Activated T-helper 2 cell treated with anti-CD3 and anti-CD28 coated beads, Interferon-gamma antibody, Interleukin-2, Interleukin-4, amounts not matched to agents 10 μg/mL and 5 μg/mL and 100 μg/mL, durations not matched to agents 14 hours and 24 hours and 36 hours (primary cell): ENCODE measurements at places on chromosomes 4 and X. TPM values are rescaled to one million over a fixed set of nuclear protein-coding genes. Genes with fewer than 3 reads are reported as not detected.
A peak's percentile ranks its signal among the peaks of the same experiment; 100 is the strongest.

MSX1 gene
- not detected in 2 replicates for total RNA-seq

DNA sequence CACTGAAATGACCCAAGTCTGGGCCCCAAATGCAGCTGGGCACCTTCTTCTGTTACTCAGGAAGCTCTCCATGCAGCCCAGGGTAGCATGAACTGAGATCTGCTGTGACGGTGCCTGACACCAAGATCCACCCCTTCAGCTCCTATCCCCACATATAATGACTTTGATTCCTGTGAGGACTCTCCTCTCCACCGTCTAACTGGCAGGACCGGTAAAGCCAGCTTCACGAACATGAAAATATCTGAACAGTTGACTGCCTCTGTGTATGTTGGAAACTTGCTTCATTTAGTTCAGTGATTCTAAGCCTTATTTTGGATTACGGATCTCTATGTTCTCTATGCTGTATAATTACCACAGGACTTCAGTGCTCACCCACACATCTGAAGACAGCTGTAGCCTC lies 115.5 kb upstream of the TMEM150C start:
- DNase-seq, result no peak
- H3K4me1 ChIP-seq, result no peaks in the 10 kb centered on the region
- H3K36me3 ChIP-seq, result no peaks in the 10 kb centered on the region
- H3K27me3 ChIP-seq, result peaks cover 16% of the 10 kb centered on the region

P2RY10 gene
- 55.6 and 65.7 TPM in 2 replicates for total RNA-seq

GRCh38 chr4:17315459-17315858 lies 196.4 kb downstream of the QDPR start:
- no peak overlapping the region for H3K27ac ChIP-seq
- H3K27me3 ChIP-seq, result peaks cover 10% of the 10 kb centered on the region
- no peak for DNase-seq
- H3K36me3 ChIP-seq, result no peaks in the 10 kb centered on the region

POU4F2 gene
- not detected in 2 replicates for total RNA-seq

DNA sequence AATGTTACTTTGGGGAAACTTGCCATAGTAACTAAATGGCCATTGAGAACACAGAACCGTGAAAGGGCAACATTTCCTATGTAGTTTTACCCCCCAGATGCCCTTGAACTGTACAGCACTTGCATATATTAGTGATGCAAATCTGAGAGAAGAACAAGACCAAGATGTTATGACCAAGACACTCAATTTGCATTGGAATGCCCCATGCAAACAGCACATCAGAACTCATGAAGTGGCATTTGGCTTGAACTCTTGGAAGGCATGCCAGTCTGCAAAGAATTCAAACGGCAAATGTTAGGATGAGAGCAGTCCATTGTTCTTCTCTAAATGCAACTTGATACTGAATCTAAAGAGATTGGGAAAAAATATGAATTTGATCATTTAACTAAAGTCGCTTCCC lies 139.4 kb upstream of the CXorf66 start:
- H3K27ac ChIP-seq, result no peak overlapping the region
- no peaks in the 10 kb centered on the region for H3K36me3 ChIP-seq
- DNase-seq, result no peak
- H3K4me3 ChIP-seq, result no peak overlapping the region
- no peaks in the 10 kb centered on the region for H3K27me3 ChIP-seq

DNA sequence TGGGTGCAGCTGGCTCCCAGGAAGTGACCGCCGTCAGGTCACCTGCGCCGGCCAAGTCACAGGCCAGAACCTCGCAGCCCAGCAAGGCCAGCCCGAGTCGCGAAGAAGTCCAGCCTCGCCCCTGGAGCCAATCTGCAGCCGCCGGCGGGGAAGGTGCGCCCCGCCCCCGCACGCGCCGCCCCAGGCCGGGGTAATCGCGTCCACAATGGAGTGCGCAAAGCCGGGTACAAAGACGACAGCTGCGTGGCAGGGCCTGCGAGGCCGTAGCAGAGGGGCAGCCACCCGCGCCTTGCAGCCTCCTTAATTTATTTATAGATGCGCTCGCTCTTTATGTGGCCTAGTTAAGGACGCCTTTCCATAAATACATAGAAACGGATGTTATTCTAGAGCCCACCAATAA lies 139.4 kb upstream of the CPEB2 start:
- no peak overlapping the region for H3K27ac ChIP-seq
- no peak overlapping the region for H3K4me3 ChIP-seq
- no peak for DNase-seq

- H3K36me3 ChIP-seq, result peaks cover 87% of the 10 kb centered on the region
- peaks cover 65% of the 10 kb centered on the region for H3K4me1 ChIP-seq
- H3K27ac ChIP-seq, result peak overlapping the region; percentile 64
- no peak overlapping the region for H3K4me3 ChIP-seq
Observed at GRCh38 chr4:145812919-145813318, 125.7 kb downstream of the ZNF827 start.

GRCh38 chrX:110964786-110965185 lies 131.2 kb upstream of the PAK3 start:
- H3K4me1 ChIP-seq, result no peaks in the 10 kb centered on the region
- H3K27ac ChIP-seq, result no peak overlapping the region
- H3K36me3 ChIP-seq, result no peaks in the 10 kb centered on the region

DNA sequence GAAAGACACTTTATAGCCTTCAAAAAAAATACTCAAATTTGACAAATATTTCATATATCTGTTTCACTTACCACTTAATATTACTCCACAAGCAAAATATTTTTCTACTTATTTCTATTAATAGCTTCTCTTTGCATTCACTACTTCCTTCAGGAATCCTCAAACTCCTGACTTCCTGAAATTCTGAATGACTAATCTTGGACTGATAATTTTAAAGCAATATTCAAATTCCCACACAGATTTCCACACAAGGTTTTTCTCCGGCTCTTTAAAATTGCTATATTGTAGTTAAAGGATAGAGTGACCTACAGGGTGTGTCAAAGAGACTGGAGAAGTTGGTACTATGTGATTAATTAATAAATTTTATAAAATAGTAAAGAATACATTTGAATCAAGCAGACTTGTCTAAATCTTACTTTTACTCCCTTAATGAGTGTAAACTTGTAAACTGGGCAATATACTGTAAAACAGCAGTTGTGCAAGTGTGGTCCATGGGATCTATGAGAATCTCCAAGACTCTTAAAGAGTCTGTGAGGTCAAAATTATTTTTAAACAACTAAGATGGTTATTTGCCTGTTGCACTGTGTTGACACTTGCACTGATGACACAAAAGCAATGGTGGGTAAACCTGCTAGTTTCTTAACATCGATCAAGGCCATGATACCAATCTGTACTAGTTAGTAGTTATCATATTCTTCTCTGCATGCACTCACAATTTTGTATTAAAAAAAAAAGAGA lies 44.5 kb downstream of the ANKRD17 start:
- H3K4me3 ChIP-seq, result no peak overlapping the region
- H3K27me3 ChIP-seq, result no peaks in the 10 kb centered on the region
- peaks cover 43% of the 10 kb centered on the region for H3K36me3 ChIP-seq
- no peak for DNase-seq
- H3K27ac ChIP-seq, result no peak overlapping the region

DNA sequence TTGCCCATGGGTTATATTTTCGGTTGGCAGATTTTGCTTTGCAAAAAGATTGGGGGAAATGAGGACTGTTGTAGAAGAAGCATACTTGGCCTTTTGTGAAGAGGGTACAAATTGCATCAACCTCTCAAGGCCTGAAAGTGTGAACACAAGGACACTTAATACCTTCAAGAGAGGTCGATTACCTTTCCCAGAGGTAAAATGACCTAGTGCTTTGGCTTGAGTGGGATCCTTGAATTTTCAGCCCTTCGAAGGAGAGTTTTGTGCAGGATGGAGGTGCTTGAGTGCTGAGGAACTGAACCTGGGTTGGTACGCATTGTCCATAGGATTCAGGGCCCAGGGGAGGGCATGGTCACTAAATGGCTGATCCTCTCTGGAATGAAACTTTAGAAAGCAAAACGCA lies 27.6 kb upstream of the NKAP start:
- no peak for DNase-seq
- H3K27ac ChIP-seq, result no peak overlapping the region
- H3K4me1 ChIP-seq, result no peaks in the 10 kb centered on the region
- H3K36me3 ChIP-seq, result no peaks in the 10 kb centered on the region
- H3K4me3 ChIP-seq, result no peak overlapping the region

GRCh38 chrX:134161162-134161561 lies 75.8 kb upstream of the CCDC160 start:
- H3K27ac ChIP-seq, result peak overlapping the region; percentile 44
- H3K27me3 ChIP-seq, result no peaks in the 10 kb centered on the region
- peaks cover 31% of the 10 kb centered on the region for H3K4me1 ChIP-seq
- peaks cover 3% of the 10 kb centered on the region for H3K36me3 ChIP-seq

DNA sequence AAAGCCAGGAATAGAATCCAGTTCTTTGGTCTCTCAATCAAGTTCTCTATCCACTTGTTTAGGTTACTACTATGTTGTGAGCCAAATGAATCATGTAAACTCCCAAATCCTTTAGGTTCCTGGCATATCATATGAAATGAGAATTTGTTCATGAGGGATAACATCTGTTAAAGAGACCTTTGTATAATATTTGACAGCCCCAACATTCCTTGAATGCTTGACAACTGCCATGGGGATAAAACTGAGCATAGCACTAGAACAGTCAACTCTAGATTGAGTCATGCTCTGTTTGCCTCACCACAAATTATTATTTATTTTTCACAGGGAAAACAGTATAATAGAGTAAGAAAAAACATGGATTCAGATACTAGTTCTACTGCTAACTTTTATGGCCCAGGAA lies 93.3 kb downstream of the NAA11 start:
- H3K27ac ChIP-seq, result no peak overlapping the region
- H3K36me3 ChIP-seq, result no peaks in the 10 kb centered on the region
- DNase-seq, result no peak
- H3K4me1 ChIP-seq, result no peaks in the 10 kb centered on the region
- H3K4me3 ChIP-seq, result no peak overlapping the region

DNA sequence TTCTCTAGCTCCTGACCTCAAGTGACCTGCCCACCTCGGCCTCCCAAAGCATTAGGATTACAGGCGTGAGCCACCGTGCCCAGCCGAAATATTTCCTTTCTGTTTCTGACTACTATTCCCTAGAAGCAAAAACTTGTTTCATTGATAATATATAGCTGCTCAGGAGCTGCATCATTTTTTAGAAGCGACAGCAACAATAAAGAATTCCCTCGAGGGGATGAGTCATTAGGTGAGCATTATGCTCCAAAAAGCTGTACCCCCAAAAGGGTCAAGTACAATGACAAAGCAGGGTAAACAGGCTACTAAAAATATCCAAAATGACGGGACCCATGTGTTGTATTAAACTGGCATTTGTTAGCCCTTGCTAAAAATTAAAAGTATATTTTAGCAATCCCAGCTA lies 67.0 kb downstream of the RBM47 start:
- no peaks in the 10 kb centered on the region for H3K27me3 ChIP-seq
- H3K36me3 ChIP-seq, result peaks cover 1% of the 10 kb centered on the region
- H3K27ac ChIP-seq, result no peak overlapping the region
- no peak overlapping the region for H3K4me3 ChIP-seq
- H3K4me1 ChIP-seq, result peaks cover 44% of the 10 kb centered on the region
- no peak for DNase-seq

- no peak for DNase-seq
- H3K27ac ChIP-seq, result no peak overlapping the region
- H3K27me3 ChIP-seq, result peaks cover 11% of the 10 kb centered on the region
- H3K4me1 ChIP-seq, result no peaks in the 10 kb centered on the region
Observed at GRCh38 chr4:54439831-54440243, 210.7 kb downstream of the PDGFRA start.

DNA sequence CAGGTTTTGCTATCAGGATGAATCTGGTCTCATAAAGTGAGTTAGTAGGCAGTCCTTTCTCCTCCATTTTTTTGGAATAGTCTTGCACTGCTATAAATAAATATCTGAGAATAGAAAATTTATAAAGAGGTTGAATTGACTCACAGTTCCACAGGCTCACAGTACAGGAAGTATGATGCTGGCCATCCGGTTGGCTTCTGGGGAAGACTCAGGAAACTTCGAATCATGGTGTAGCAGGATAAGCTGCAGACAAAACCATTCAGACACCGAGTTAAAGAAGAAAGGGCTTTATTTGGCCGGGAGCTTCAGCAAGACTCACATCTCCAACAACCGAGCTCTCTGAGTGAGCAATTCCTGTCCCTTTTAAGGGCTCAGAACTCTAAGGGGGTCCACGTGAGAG lies 348.2 kb downstream of the KCTD8 start:
- no peaks in the 10 kb centered on the region for H3K4me1 ChIP-seq
- no peak overlapping the region for H3K27ac ChIP-seq
- no peaks in the 10 kb centered on the region for H3K36me3 ChIP-seq

- H3K27ac ChIP-seq, result no peak overlapping the region
- H3K36me3 ChIP-seq, result no peaks in the 10 kb centered on the region
- DNase-seq, result peak; percentile 19
- H3K27me3 ChIP-seq, result peaks cover 25% of the 10 kb centered on the region
Observed at GRCh38 chr4:155442267-155443105, 65.7 kb upstream of the MAP9 start.

REPS2 gene
- 0.02 TPM in 1 of 2 replicates, not detected in the other for total RNA-seq

CD99L2 gene
- total RNA-seq, result 9.8 and 12.0 TPM in 2 replicates

- H3K4me3 ChIP-seq, result no peak overlapping the region
- H3K27me3 ChIP-seq, result no peaks in the 10 kb centered on the region
- H3K4me1 ChIP-seq, result no peaks in the 10 kb centered on the region
- H3K27ac ChIP-seq, result no peak overlapping the region
Observed at GRCh38 chr4:170589597-170590191, 499.9 kb upstream of the AADAT start.

CDX4 gene
- total RNA-seq, result not detected in 2 replicates

- H3K36me3 ChIP-seq, result no peaks in the 10 kb centered on the region
- no peaks in the 10 kb centered on the region for H3K27me3 ChIP-seq
- H3K4me1 ChIP-seq, result no peaks in the 10 kb centered on the region
Observed at GRCh38 chr4:144868309-144868708, 222.4 kb downstream of the HHIP start.

- DNase-seq, result no peak
- no peak overlapping the region for H3K27ac ChIP-seq
- H3K4me1 ChIP-seq, result no peaks in the 10 kb centered on the region
- no peaks in the 10 kb centered on the region for H3K27me3 ChIP-seq
- H3K4me3 ChIP-seq, result no peak overlapping the region
Observed at GRCh38 chr4:124183926-124184325, 528.6 kb downstream of the ANKRD50 start.

GRCh38 chrX:146451136-146451535 lies 358.4 kb upstream of the CXorf51B start:
- no peak for DNase-seq
- H3K27me3 ChIP-seq, result no peaks in the 10 kb centered on the region
- no peak overlapping the region for H3K4me3 ChIP-seq
- H3K36me3 ChIP-seq, result no peaks in the 10 kb centered on the region
- no peaks in the 10 kb centered on the region for H3K4me1 ChIP-seq

GPRASP3 gene
- total RNA-seq, result 0.71 and 1.4 TPM in 2 replicates

SCD5 gene
- 1.0 and 1.1 TPM in 2 replicates for total RNA-seq

- H3K4me1 ChIP-seq, result peaks cover 6% of the 10 kb centered on the region
- H3K27ac ChIP-seq, result no peak overlapping the region
- DNase-seq, result peak; percentile 10
- H3K4me3 ChIP-seq, result no peak overlapping the region
- no peaks in the 10 kb centered on the region for H3K27me3 ChIP-seq
- H3K36me3 ChIP-seq, result no peaks in the 10 kb centered on the region
Observed at GRCh38 chrX:13506574-13506973, 62.8 kb upstream of the EGFL6 start.

GRCh38 chr4:4670869-4671268 lies 129.0 kb upstream of the STX18 start:
- H3K27me3 ChIP-seq, result no peaks in the 10 kb centered on the region
- DNase-seq, result no peak
- no peak overlapping the region for H3K27ac ChIP-seq
- no peaks in the 10 kb centered on the region for H3K36me3 ChIP-seq

- peaks cover 48% of the 10 kb centered on the region for H3K27me3 ChIP-seq
- peaks cover 2% of the 10 kb centered on the region for H3K4me1 ChIP-seq
- no peak overlapping the region for H3K27ac ChIP-seq
- no peak for DNase-seq
- H3K36me3 ChIP-seq, result no peaks in the 10 kb centered on the region
Observed at GRCh38 chr4:5711479-5712184, 631 bp downstream of the EVC start.
